Stimulated activated CD4-positive, alpha-beta T cell treated with anti-CD3 and anti-CD28 coated beads, Interleukin-12 subunit alpha, Interleukin-12 subunit beta, amount 100 ng/mL, for 48 hours (primary cell): ENCODE measurements at places on chromosomes 16 and 17.
A peak's percentile ranks its signal among the peaks of the same experiment; 100 is the strongest.

GRCh38 chr17:34487626-34488025 is 91.8 kb upstream of the TMEM132E start:
- no peak for DNase-seq

GRCh38 chr16:84484579-84485254 is 19.7 kb downstream of the MEAK7 start:
- no peak for DNase-seq

- DNase-seq = no peak
Measured at GRCh38 chr17:11561702-11562101, 36.6 kb upstream of the DNAH9 start.

GRCh38 chr17:42653179-42654124 is 5.6 kb upstream of the TUBG2 start:
- DNase-seq = no peak

DNA sequence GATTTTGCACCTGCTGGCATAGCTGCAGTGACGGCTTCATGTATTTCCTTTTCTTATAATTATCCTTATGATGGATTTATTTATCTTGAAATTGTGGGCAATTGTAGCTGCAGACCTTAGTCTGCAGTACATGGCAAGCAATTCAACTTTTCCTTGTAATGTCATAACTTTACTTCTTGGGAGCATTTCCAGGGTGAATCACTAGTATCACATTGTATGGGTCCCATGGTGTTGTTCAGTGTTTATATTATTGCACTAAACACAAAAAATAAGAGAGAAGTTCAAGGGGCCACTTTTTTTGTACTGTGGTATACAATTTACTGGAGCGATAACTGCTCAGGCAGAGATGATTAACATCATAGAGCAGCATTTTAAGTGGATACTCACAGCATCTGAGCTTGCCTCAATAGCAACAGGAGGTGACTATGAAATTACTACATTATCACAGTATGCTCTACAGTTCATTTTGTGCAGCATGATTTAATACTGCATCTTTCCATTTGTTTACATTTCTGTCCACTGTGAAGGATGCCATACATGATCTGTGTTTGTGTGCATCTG is 169.5 kb downstream of the STX8 start:
- no peak for DNase-seq

GRCh38 chr17:78903101-78903779 is at the start of gene CEP295NL:
CEP295NL (minus strand) TSS chr17:78903201; CDS start chr17:78901828, 1,373 bp downstream.
- DNase-seq = no peak

DNA sequence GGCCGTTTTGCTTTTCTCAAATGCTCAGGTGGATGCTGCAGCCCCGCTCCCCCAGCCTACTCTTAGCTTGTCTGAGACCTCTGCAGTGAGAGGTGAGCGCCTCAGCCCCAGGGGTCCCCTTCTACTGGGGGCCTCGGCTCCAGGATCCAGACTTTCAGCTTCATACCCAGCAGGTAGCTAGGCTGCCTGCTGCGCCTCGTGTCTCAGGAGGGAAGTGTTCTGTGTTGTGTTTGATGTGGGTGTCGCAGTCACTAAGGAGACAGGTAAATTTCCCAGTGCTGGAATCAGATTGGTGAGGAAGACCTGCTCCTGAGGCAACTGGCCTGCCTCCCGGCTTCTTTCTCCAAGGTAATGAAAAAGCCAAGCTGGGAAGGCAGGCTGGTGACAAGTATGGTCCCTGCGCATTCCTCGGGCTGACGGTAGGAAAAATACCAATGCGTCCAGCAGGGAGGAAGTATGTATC is 604.0 kb upstream of the SALL1 start:
- DNase-seq = no peak

DNA sequence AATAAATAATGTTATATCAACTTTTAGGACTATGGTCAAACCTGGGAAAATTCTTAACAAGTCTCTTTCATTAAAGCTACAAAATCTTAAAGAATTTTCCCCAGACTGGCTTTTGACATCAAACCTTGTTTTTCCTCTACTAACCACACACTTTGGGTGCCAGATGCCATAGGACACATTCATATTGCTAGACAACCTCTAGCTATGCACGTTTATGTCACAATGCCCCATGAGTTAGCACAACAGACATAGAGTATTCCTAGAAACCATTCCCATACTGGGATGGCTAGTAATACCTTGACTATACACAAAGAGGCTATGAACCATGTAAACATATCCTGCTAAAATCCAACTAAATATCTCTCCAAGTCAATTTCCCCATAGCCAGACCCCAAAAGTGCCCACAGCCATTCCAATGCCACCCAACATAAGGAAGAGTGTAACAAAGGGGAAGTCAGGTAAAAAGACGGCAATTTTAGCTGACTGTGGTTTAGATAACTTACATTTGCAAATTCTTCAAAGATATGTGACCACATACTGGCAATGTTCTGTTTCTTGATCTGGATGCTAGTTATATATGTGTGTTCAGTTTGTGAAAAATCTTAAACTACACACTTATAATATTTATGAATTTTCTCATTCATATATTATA is 23.4 kb downstream of the SMURF2 start:
- DNase-seq = no peak

DNA sequence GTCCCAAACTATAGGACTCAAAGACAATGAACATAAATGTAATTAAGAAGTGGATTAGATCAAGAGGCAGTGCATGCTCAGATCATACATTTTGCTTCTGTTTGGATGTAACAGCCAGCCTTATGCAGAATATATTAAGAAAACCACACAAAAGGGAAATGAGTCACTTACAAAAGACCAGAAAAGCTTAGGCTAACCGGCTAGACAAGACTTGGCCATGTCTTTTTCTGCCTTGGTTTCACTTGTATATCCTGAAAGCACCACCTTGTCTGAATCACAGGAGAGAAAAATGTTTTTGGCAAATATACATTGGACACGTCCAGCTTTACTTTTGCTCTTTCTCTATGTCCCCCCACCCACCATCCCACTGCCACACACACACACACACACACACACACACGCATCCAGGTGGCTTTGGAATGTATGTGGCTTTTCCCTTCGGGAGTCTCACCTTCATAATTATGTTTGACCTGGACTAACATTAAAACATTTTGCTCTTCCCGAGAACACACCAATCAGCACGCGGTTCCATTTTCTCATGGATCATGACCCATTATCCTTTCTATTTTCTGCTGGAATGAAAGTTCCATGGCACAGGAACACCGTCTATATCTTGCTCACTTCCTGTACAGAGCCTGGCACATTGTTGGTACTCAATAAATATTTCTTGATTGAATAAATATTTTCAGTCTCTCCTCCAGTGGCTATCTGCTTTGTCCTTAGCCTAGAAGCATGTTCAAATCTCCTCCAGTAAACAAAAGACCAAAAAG is 64.6 kb downstream of the CDK5R1 start:
- peak; percentile 15 for DNase-seq

DNA sequence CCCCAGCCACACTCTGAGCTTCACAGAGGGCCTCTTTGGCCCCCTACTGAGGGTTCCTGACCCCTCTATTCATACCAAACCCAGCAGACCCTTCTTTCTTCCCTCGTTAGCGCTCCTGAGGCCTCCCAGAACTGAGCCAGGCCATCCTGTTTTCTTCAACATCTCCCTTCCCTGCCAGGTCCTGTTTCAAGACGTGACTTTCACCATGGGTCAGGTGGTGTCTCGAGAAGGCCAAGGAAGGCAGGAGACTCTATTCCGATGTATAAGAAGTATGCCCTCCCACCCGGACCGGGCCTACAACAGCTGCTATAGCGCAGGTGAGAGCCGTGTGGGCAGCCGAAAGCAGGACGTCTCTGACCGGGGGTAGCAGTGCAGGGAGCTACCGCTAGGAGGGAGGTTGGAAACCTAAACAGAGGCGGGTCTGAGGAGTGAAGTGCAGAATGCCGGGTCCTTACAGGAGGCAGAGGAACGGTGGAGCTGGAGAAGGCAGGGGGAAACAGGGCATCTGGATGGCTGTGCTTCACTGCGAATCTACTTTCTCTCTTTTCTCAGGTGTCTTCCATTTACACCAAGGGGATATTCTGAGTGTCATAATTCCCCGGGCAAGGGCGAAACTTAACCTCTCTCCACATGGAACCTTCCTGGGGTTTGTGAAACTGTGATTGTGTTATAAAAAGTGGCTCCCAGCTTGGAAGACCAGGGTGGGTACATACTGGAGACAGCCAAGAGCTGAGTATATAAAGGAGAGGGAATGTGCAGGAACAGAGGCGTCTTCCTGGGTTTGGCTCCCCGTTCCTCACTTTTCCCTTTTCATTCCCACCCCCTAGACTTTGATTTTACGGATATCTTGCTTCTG is 1.3 kb upstream of the SENP3 start:
- no peak for DNase-seq

DNA sequence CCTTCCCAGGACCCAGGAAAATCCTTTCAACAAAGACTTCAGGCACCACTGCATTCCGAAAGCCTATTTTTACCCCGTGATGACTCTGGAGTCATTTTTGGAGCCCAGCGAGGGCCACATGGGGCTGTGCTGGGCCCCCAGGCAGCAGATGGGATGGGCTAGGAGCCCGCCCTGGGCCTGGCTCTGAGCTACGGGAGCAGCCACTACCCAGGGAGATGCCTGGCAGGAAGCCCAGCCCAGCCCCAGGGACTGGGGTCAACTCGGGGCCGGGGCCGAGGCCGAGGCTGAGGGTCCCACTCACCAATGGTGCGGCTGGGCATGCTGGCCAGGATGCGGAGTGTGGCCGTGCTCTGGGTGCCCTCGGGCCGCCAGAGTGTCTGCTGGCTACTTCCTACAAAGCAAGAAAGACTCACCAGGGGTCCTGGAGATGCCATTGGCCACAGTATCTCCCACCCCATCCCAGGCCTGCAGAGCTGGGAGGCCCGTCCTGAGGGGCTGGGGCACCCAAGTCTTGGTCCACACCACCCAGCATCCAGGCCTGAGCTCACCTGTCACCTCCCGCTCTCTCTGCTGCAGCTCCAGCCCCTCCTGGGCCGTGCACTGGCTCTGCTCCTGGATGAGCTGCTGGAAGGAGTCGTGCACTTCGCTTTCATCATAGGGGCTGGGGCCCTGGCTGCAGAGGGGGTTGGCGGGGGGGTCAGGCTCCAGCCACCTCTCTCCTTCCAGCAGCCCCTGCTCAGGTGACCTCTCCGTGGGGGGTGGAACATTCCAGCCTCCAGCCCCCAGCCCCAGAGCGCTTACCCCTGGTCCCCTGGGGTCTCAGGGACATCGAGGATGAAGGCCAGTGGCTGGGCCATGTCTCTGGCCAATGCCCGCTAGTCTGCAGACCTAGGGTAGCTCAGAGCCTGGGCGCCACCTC is 2.3 kb downstream of the TMC6 start:
- DNase-seq = no peak

DNA sequence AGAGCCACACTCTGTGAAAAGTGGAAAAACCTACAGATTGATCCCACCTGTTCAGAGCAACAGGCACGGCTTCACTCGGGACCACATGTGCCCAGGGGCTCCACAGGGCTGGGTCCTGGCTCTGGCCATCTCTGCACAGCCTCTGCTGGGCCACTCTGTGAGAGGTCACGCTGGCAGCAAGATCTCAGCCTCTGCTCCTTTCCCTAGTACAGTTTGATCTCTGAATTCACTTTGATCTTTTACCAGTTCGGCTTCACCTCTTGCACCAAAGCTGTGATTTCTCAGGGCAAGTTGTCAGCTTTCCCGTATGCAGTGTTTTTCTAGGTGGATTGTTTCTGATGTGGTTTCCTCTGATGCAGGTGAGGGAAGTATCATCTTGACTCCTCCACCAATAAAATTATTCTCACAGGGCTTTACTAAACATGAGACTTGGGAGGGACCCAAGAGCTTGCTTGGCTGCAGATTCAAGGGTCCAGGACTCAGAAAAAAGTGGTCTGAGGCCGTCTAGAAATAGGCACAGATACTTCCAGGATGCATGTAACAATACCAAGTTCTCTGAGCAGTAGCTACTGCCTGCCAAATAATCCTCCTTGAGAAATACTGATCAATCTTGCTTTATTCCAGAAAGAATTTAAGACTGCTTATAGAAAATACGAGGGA is 24.0 kb upstream of the ALDH3A1 start:
- DNase-seq = no peak

DNA sequence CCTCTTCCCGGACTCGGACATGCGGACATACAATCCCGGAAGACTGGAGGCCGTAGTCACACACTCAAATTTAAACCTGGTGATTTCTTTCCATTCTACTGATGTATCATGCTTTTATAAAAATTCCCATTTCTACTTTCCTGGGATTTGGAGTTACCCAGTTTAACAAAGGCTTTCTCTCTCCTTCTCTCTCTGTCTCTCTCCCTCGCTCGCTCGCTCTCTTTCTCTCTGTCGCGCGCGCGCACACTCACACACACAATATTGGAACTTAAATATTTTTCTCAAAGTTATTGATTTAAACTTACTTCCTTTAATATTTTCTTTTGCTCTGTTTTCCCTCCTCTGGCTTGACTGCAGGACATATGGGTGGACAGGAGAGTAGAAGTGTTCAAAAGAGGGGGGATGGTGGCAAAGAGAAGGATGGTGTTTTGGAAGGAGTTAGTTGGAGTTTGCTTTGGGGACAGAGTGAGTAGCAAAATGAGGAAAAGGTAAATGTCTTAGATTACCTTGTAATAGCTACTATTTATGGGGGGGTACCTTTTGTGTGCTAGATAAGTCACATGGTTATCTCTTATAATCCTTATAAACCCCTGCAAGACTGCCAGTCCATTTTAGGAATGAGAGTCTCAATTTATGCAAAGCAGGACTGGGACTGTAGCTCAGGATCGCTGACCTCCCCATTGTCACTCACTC is 878 bp upstream of the TRIM25 start:
- no peak for DNase-seq

GRCh38 chr17:5042157-5043022 is 7.2 kb upstream of the SLC52A1 start:
- no peak for DNase-seq
